DMS53 (cell line): ENCODE measurements at places on chromosomes 7 and 10.
A peak's percentile ranks its signal among the peaks of the same experiment; 100 is the strongest.

- peak; percentile 93 for DNase-seq
Observed at GRCh38 chr7:141072548-141073172, 1.2 kb upstream of the TMEM178B start.

DNA sequence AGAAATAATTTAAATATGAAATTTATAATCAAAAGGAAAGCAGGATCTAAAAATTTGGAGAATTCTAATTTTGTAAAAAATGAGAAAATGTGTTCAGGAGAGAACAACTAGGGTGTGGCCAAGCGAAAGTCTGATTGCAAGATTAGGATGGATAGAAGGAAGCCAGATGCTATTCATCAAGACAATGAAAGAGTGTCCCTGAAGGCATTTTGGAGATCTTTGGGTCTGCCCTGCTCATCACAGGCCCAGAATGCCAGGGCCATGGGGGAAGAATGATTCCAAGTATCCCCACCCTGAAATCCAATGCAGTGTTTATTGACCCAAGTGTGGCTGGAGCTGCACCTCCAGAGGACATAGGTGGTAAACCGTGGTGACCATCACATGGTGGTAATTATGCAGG, 724.0 kb upstream of the FZD8 start:
- no peak for DNase-seq

- no peak for DNase-seq
Observed at GRCh38 chr7:19392246-19392645, 247.0 kb upstream of the FERD3L start.

DNA sequence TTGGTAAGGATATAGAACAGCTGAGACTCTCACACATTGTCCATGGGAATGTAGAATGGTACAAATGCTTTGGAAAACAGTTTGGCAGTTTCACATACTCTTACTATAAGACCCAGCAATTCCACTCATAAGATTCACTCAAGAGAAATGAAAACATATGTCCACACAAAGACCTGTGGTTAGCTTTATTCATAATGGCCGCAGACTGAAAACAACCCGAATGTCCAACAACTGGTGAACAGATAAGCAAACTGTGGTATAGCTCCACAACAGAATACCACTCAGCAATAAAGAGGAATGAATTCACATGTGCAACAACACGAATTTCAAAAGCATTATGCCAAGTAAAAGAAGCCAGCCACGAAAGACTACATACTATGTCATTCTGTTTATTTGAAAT, 33.5 kb upstream of the CUL1 start:
- DNase-seq: no peak

DNA sequence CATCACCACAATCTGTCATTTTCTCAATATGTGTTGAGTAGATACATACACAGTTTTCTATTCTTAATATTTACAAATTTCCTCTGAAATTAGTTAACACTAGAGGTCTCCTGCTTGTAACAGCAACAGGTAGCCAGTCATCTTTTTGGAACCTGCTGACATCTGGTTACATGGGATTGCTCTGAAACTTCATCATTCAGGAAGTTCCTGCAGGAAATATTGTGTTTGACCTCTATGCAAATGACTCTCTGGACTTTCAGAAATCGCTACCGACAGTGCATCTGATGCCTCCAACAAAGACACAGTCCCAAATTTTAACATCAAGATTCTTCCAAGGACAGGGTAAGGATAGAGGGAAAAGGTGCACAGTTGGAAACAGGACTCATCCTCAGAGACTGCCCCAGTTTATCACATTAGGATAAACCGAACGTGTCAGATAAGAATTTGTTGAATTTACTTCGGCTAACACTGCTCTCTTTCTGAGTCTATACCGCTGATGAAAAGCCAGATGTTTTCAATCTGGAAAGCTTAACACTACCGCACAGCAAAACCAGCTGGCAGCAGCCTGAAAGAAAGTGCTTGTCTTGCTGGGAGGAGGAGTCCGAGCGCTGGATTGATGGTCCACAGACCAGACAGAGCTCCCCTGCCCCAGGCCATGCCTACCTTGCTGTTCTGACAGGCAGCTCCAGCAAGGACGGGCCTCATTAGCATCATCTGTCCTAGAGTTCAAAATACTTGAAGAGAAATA, 633.4 kb downstream of the PARD3 start:
- no peak for DNase-seq

DNA sequence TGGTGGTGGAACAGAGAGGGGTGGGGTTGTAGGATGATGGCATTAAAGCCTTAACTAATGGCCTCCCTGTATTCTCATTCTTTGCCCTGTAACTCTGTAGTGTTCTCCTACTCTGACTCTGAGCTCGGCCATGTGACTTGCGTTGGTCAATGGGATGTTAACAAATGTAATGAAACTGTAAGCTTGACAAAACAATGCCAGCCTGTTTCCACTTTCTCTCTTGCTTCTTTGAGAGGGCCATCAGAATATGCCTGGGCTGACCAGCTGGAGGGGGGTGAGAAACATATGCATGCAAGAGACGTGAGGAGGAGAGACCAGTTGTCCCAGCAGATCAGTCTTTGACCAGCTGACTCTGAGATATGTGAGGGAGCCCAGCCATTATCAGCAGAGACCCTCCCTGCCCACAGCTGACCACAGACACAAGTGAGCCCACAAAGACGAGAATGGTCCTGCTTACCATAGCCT, 100.6 kb downstream of the ICA1 start:
- no peak for DNase-seq

DNA sequence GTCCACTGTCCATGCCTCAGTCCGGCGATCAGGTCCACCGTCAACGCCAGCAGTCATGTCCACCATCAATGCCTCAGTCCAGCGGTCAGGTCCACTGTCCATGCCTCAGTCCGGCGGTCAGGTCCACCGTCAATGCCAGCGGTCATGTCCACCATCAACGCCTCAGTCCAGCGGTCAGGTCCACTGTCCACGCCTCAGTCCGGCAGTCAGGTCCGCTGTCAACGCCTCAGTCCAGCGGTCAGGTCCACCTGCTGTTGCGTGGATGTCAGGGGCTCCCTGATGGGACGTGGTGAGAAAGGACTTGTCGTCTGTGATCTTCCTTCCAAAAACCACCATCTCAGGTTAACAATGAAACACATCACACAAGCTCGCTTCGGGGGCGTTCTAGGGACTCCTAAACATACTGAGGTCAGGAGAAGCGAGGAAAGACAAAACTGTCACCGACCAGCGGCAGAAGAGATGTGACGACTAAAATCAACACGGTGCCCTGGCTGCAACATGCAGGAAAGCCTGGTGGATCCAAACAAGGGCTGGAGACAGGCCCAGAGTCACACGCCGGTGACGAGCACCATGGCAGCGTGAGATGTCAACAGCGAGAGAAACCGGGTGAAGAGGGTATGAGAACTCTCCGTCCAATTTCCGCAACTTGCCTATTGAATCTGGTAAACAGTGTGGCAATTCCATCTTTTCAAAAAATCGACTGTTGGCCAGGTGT, 264.2 kb downstream of the MAD1L1 start:
- DNase-seq: no peak

DNA sequence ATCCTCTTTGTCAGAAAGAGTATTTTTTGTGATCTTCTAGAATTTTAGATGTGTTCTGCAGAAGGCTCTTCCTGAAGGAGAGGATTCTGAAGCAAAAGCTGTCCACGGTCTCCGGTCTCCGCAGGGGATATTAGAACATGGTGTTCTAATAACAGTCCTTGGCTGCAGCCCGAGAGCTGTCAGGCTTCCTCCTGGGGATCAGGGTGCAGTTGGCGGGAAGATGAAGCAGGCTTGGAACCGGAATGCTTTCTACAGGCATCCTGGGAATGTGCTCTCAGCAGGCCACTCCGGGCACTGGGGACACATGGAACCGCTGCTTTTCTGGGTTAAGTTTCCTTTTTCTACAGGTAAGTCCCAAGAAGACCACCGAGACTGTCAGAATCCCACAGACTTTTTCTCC, 118.6 kb upstream of the PARD3 start:
- DNase-seq: no peak

DNA sequence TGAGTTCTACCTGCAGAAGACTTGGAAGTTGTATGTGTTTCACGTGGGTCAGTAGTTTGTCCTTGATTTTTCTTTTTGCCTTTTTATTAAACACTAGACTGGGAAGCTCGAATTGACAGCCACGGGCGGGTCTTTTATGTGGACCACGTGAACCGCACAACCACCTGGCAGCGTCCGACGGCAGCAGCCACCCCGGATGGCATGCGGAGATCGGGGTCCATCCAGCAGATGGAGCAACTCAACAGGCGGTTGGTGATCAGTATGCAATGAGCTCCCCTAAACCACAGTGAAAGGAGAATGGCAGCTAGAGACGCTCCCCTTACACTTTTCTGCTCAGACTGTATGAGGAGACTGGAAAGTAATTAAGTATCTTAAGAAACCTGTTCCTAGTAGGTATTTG, 126.7 kb upstream of the STK17A start:
- no peak for DNase-seq

- no peak for DNase-seq
Observed at GRCh38 chr10:19874791-19875190, 58.6 kb downstream of the PLXDC2 start.

- DNase-seq: peak; percentile 45
Observed at GRCh38 chr10:93068411-93069244, 5.1 kb upstream of the CYP26A1 start.

DNA sequence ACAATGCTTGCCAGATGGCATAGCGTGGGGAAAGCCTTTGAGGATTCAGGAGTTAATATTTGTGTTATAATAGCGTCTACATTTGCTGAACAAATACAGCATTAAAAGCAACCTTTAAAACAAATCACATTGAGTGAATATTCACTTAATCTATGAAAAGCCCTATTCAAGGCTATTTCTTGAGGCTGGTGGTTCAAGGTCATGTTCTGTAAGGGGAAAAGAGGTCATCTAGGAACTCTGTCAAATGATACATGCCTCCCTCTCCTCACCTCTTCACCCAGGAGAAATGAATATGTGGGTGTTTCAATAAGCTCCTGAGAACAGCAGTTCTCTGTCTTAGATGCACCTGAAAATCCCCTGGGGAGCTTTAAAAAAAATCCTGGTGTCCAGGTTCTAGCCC, 303.0 kb downstream of the ELMO1 start:
- DNase-seq: no peak
